ENCODE measurements at places on chromosomes 7 and 10. TPM values are rescaled to one million over a fixed set of nuclear protein-coding genes. Genes with fewer than 3 reads are reported as not detected.

Gene PGAM1
- total RNA-seq = 313 TPM

Gene VGF
- total RNA-seq = 9.1 TPM

GRCh38 chr10:123936426-123936825 is 44.8 kb upstream of the CPXM2 start:
- no peak for DNase-seq

GRCh38 chr10:61486738-61487396 is 33.7 kb upstream of the TMEM26 start:
- DNase-seq = no peak

DNA sequence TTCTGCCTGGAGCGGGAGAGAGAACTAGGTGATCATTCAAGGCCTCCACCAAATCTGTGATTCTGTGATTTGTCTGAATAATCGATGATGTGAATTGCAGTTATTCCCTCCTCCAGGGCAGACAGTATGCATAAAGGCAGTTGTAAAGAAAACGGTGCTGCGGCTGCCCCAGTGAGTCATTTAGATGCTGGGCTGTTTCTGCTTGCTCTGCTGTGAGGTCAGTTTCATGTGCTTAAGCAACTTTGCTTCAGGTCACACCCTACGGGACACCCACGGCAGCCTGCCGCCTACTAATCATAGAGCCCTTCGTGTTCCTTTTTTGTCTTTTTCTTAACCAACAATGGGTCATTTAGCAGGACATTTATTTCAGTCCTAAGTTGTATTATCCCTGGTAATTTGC is 158.1 kb upstream of the PITRM1 start:
- DNase-seq = no peak

GRCh38 chr10:66799474-66799873 is 126.4 kb upstream of the LRRTM3 start:
- no peak for DNase-seq

Gene NCF1
- not detected for total RNA-seq

Data from neural crest cell (in vitro differentiated cells).